ENCODE measurements at places on chromosomes 3 and 15. TPM values are rescaled to one million over a fixed set of nuclear protein-coding genes. Genes with fewer than 3 reads are reported as not detected.

DNA sequence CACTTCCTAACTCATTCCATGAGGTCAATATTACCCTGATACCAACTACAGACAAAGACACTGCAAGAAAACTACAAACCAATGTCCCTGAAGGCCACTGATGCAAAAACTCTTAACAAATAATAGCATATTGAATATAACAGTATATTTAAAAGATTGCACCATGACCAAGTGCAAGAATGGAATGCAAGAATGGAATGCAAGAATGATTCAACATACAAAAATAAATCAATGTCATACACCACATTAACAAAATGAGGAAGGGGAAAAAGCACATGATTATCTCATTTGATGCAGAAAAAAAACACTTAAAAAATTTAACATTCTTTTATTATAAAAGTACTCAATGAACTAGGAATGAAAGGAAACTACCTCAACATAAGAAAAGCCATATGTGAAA is 463.1 kb upstream of the NECTIN3 start:
- no peak overlapping the region for H3K4me3 ChIP-seq
- H3K27ac ChIP-seq, result no peak overlapping the region
- no peaks in the 10 kb centered on the region for H3K4me1 ChIP-seq
- H3K27me3 ChIP-seq, result peaks cover 9% of the 10 kb centered on the region
- no peaks in the 10 kb centered on the region for H3K36me3 ChIP-seq
- no peak for DNase-seq

The CLDN16 gene
- not detected for total RNA-seq

DNA sequence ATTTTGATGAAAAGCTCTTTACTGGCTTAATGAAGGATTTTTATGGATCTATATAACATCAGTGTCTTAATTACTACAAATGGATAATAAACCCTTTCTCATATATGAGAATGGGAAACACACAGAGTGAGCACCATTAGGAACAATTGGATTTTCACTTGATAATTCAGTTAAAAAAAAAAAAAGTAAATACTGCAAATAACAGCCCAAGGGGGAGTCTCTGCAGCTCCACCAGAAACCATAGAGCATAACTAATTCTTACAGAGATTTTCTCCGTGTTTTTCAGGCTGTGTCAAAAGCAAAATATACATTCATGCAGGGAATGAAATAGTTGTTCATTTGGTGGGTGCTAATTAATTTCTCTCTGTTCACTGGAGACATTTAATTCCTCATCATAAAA is 125.3 kb downstream of the EBLN2 start:
- no peak for DNase-seq
- no peak overlapping the region for H3K27ac ChIP-seq
- peaks cover 8% of the 10 kb centered on the region for H3K27me3 ChIP-seq
- no peaks in the 10 kb centered on the region for H3K4me1 ChIP-seq
- no peak overlapping the region for H3K4me3 ChIP-seq

DNA sequence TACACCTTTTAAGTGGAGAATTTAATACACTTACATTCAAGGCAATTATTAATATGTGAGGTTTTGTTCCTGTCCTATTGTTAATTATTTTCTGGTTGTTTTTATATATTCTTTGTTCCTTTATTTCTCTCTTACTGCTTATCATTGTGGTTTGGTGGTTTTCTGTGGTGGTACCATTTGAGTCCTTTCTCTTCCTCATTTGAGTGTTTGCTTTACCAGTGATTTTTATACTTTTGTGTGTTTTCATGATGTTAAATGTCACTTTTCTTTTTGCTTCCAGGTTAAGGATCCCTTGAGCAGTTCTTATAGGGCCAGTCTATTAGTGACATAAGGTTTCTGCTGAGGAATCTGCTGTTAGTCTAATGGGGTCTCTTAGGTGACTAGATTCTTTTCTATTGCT is 116.5 kb downstream of the LRRK1 start:
- peaks cover 3% of the 10 kb centered on the region for H3K4me1 ChIP-seq
- no peak for DNase-seq
- H3K27ac ChIP-seq, result no peak overlapping the region
- H3K27me3 ChIP-seq, result peaks cover 35% of the 10 kb centered on the region
- no peaks in the 10 kb centered on the region for H3K36me3 ChIP-seq
- H3K4me3 ChIP-seq, result no peak overlapping the region

The ECE2 gene
- not detected for total RNA-seq

The PPM1L gene
- 1.8 TPM for total RNA-seq

- no peaks in the 10 kb centered on the region for H3K4me1 ChIP-seq
- H3K36me3 ChIP-seq, result no peaks in the 10 kb centered on the region
- DNase-seq, result no peak
- peaks cover 9% of the 10 kb centered on the region for H3K27me3 ChIP-seq
- no peak overlapping the region for H3K27ac ChIP-seq
Measured at GRCh38 chr3:139318431-139318816, 25.4 kb upstream of the MRPS22 start.

The SOX14 gene
- not detected for total RNA-seq

- H3K4me1 ChIP-seq, result no peaks in the 10 kb centered on the region
- DNase-seq, result no peak
- peaks cover 4% of the 10 kb centered on the region for H3K27me3 ChIP-seq
- H3K27ac ChIP-seq, result no peak overlapping the region
Measured at GRCh38 chr3:194993896-194994295, 277.1 kb downstream of the XXYLT1 start.

The HRH1 gene
- 1.4 TPM for total RNA-seq

- H3K27me3 ChIP-seq, result no peaks in the 10 kb centered on the region
- no peaks in the 10 kb centered on the region for H3K36me3 ChIP-seq
- H3K27ac ChIP-seq, result no peak overlapping the region
- no peak for DNase-seq
Measured at GRCh38 chr3:120404876-120405275, 45.9 kb downstream of the FSTL1 start.

DNA sequence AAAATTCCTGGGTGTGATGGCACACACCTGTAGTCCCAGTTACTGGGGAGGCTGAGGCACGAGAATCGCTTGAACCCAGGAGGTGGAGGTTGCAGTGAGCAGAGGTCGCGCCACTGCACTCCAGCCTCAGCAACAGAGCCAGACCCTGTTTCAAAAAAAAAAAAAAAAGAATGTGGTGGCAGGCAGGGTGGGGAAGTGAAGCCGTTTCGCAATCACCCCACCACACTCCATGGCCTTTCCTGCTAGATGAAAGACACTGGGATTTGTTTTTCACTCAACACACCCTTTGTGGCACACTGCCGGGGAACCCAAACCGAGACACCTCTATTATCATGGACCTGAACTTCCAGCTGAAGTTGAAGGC is 172.4 kb upstream of the IQSEC1 start:
- no peak overlapping the region for H3K27ac ChIP-seq
- H3K36me3 ChIP-seq, result no peaks in the 10 kb centered on the region
- H3K4me1 ChIP-seq, result no peaks in the 10 kb centered on the region

DNA sequence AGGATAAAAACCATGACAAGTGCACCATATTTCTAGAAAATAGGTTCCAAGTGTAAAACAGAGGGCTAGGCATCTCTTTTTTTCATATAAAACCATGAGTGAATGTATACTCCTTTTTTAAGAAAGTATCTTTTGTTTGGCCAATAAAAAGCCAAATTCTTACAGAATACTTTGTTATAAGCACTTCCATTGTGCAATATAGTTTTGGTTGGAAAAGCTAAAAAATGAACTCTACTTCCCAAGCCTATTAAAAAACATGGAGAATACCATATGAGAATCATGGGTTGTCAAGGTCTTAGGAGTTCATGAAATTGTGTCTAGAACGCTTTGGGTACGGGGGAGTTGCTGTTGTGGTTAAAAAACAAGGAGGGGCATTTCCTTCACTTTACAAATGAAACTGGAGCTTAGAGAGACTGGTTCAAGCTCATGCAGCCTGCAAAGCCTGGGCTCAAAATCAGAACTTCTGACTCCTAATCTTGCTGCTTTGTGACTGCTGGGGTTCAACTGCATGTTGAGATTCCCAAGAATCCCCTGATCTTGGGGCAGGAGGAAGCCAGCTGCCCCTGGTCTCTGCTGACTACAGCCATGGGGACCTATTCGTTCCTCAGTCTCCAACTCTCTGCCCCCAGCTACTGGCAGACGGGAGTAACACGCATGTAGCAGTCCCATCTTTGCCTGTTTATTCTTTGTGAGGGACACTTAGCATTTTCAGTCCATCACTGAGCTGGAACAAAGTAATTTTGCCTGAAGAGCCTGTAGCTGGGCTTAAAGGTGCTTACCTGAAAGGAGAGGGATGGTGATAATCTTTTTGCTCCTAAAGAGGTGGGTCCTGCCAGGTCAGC is 229.1 kb downstream of the CHST2 start:
- H3K27ac ChIP-seq, result no peak overlapping the region
- H3K4me3 ChIP-seq, result no peak overlapping the region
- DNase-seq, result peak; percentile 12
- H3K27me3 ChIP-seq, result no peaks in the 10 kb centered on the region

DNA sequence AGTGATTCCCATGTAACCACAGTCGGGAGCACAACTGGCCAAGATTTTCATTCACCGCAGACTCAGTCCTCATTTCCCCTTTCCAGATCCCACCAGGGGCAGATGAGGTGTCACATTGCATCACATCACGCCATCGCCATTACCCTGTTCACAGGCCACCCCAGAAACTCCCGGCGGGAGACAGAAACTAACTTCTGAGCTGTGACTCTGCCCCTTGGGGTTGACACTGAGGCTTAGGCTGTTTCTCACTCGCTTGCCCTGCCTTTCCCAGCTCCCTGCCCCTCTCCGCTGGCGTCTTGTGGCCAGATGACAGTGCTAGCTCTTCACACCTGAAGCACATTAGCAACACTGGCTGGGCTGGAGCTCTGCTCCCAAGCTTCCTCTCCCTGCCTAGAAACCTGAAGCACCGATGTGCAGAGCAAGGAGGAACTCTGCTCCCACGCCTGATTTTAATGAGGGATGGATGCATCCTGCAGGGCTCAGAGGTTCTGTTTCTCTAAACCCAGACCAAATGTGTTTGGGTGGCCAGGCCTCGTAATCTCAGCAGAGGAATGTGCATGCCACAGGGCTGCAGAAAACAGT is 88.8 kb upstream of the CTDSPL start:
- H3K36me3 ChIP-seq, result no peaks in the 10 kb centered on the region
- H3K4me3 ChIP-seq, result no peak overlapping the region
- no peak for DNase-seq
- H3K27me3 ChIP-seq, result peaks cover 9% of the 10 kb centered on the region

- H3K27me3 ChIP-seq, result peaks cover 2% of the 10 kb centered on the region
- H3K36me3 ChIP-seq, result no peaks in the 10 kb centered on the region
- no peak overlapping the region for H3K4me3 ChIP-seq
- H3K27ac ChIP-seq, result no peak overlapping the region
Measured at GRCh38 chr3:161559177-161559998, 62.8 kb downstream of the OTOL1 start.

DNA sequence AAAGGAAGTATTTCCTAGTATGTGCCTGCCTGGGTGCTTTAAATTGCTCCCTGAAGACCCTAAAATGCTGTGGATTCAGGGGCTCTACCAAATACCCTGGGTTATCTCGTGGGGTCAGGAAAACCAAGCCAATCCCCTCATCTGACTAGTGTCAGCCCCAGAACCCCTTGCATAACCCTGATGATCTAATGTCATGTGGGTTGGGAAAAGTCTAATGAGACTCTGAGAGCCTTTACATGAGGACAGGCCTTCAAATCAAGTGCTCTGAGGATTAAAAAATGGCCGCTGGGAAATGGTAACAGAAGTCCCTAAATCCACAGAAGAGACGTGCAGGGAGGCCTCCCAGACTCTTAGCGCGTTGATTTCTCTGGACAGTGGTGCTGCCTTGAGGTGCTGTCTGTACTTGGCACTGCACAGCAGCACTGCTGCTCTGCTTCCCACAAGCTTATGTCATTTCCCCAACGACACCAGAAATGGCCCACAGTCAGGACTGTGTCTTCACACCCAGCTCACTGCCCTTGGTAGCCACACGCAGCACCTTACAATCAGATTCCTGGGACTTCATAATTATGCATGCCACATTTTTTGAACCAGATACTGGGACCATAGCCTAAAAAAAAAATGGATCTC is 16.6 kb downstream of the EIF4E3 start:
- DNase-seq, result no peak
- H3K4me1 ChIP-seq, result peaks cover 76% of the 10 kb centered on the region
- no peak overlapping the region for H3K27ac ChIP-seq
- H3K4me3 ChIP-seq, result no peak overlapping the region
- H3K27me3 ChIP-seq, result no peaks in the 10 kb centered on the region

The SMCO1 gene
- total RNA-seq, result not detected

- DNase-seq, result no peak
- H3K4me1 ChIP-seq, result peaks cover 2% of the 10 kb centered on the region
- peaks cover 6% of the 10 kb centered on the region for H3K36me3 ChIP-seq
- H3K27ac ChIP-seq, result no peak overlapping the region
- H3K27me3 ChIP-seq, result no peaks in the 10 kb centered on the region
Measured at GRCh38 chr3:11563865-11564185, 79.9 kb downstream of the VGLL4 start.

DNA sequence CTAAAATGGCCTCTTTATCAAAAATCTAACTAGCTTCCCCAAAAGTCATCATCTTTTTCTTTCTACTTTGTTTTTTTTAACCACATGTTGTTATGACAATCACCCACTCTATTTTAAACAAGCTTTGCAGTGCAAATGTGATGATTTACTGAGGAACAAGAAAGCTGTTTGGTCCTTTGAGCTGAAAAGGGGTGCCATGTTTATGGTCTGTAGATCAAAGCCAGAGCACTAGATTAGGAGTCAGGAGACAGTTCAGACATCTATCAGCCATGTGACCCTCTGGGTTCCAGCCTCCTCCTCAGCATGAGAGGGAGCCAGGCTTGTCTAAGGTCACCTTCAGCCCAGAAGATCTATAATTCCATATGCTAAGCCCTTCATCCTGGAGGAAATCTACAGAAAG is 65.9 kb downstream of the RPL22L1 start:
- no peak for DNase-seq
- H3K27me3 ChIP-seq, result peaks cover 16% of the 10 kb centered on the region
- no peaks in the 10 kb centered on the region for H3K4me1 ChIP-seq
- no peaks in the 10 kb centered on the region for H3K36me3 ChIP-seq
- H3K4me3 ChIP-seq, result no peak overlapping the region

DNA sequence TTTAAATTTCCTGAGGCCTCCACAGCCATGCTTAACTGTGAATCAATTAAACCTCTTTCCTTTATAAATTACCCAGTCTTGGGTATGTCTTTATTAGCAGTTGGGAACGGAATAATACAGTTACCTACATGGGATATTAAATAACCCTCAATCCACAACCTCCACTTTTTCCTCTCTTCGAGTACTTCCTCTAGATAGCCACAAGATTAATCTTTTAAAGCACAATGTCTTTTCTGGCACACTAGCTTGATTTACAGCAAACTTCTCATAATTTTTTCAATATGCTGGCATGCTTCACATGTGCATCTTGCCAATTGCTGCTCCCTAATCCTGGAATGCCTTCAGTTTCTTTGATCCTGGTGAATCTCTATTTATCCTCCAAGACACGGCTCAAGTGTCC is 92.2 kb downstream of the P2RY1 start:
- no peaks in the 10 kb centered on the region for H3K36me3 ChIP-seq
- H3K4me3 ChIP-seq, result no peak overlapping the region
- H3K27ac ChIP-seq, result no peak overlapping the region

The NR2E3 gene
- not detected for total RNA-seq

The GUCA1C gene
- total RNA-seq, result not detected

GRCh38 chr3:194937144-194937543 is 251.5 kb downstream of the FAM43A start:
- H3K27ac ChIP-seq, result no peak overlapping the region
- no peaks in the 10 kb centered on the region for H3K36me3 ChIP-seq
- H3K4me3 ChIP-seq, result no peak overlapping the region
- DNase-seq, result no peak
- no peaks in the 10 kb centered on the region for H3K4me1 ChIP-seq
- H3K27me3 ChIP-seq, result peaks cover 4% of the 10 kb centered on the region
